Activated CD8-positive, alpha-beta T cell treated with anti-CD3 and anti-CD28 coated beads for 36 hours (primary cell): ENCODE measurements at places on chromosomes 1 and 21. TPM values are rescaled to one million over a fixed set of nuclear protein-coding genes. Genes with fewer than 3 reads are reported as not detected.

The S100B gene
- 3.0 TPM for total RNA-seq

GRCh38 chr1:14726606-14727005 lies 128.1 kb downstream of the KAZN start:
- no peak overlapping the region for H3K27ac ChIP-seq
- DNase-seq, result no peak
- no peak overlapping the region for H3K4me3 ChIP-seq
- H3K36me3 ChIP-seq, result no peaks in the 10 kb centered on the region
- H3K27me3 ChIP-seq, result peaks cover 1% of the 10 kb centered on the region

The DVL1 gene
- 39.2 TPM for total RNA-seq

- no peaks in the 10 kb centered on the region for H3K27me3 ChIP-seq
- no peak overlapping the region for H3K4me3 ChIP-seq
- H3K27ac ChIP-seq, result no peak overlapping the region
- DNase-seq, result peak; percentile 0
- no peaks in the 10 kb centered on the region for H3K36me3 ChIP-seq
These were observed 13.5 kb downstream of the COL6A1 start for GRCh38 chr21:45994759-45995685.

GRCh38 chr1:45444609-45445131 lies 46.3 kb downstream of the TESK2 start:
- no peaks in the 10 kb centered on the region for H3K4me1 ChIP-seq
- H3K4me3 ChIP-seq, result no peak overlapping the region

DNA sequence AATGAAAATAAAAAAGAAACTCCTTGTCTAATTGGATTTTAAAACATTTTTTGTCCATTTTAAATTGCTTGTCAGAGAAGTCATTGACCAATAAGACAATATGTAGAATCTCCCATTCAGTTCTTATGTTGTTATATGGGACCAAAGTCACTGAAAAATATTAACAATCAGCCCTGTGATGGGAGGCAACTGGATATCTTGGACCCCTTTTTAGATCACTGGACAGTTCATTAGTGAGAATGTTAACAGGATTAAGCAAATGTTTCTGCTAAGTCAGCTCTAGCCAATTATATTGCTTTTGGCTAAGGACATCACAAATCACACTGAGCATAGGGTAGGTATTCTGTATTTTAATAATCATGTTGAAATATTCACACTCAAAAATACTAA lies 609.1 kb upstream of the USP24 start:
- H3K36me3 ChIP-seq, result no peaks in the 10 kb centered on the region
- H3K27me3 ChIP-seq, result peaks cover 2% of the 10 kb centered on the region
- no peak overlapping the region for H3K27ac ChIP-seq

- H3K27ac ChIP-seq, result no peak overlapping the region
- H3K4me1 ChIP-seq, result no peaks in the 10 kb centered on the region
- no peaks in the 10 kb centered on the region for H3K36me3 ChIP-seq
- H3K27me3 ChIP-seq, result no peaks in the 10 kb centered on the region
These were observed 269.4 kb downstream of the LRRC7 start for GRCh38 chr1:69836971-69837636.

The EDN2 gene
- total RNA-seq, result not detected

DNA sequence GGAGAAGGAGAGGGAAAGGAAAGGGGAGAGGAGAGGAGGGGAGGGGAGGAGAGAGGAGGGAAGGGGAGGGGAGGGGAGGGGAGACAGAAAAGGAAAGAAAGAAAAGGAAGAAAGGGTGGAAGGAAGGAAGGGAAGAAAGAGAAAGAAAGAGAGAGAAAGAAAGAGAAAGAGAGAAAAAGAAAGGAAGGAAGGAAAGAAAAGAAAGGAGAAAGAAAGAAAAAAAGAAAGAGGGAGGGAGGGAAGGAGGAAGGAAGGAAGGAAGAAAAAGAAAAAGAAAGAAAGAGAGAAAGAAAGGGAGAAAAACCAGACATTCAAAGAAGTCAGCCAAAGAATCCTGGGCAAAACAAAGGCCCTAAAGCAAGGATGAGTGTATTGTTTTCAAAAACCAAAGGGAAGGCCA lies 125.7 kb upstream of the SPATA6 start:
- DNase-seq, result no peak
- H3K36me3 ChIP-seq, result no peaks in the 10 kb centered on the region
- H3K4me3 ChIP-seq, result no peak overlapping the region
- H3K4me1 ChIP-seq, result no peaks in the 10 kb centered on the region
- peaks cover 2% of the 10 kb centered on the region for H3K27me3 ChIP-seq
- H3K27ac ChIP-seq, result no peak overlapping the region

DNA sequence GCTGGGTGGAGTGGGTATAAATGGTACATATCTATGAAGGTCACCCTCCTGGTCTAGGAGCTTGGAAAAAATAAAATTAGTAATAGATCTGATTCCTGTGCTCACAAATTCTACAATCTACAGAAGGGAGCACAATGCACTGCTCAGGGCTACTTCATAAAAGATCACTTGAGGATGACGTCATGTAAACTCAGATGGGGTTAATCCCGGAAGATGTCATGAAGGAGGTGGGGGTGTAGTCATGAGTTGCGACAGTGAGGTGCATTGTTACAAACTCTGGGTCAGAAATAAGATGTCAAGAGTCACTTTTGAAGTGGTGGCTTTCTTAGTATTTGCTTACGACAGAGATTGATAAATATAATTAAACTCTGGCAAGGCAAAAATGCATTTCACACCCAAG lies 68.2 kb downstream of the LHX9 start:
- H3K36me3 ChIP-seq, result no peaks in the 10 kb centered on the region
- peaks cover 7% of the 10 kb centered on the region for H3K27me3 ChIP-seq
- no peak overlapping the region for H3K27ac ChIP-seq
- DNase-seq, result no peak
- no peak overlapping the region for H3K4me3 ChIP-seq

GRCh38 chr1:29365906-29366670 lies 129.8 kb downstream of the PTPRU start:
- H3K4me3 ChIP-seq, result no peak overlapping the region
- no peaks in the 10 kb centered on the region for H3K36me3 ChIP-seq
- no peak for DNase-seq
- H3K4me1 ChIP-seq, result no peaks in the 10 kb centered on the region

DNA sequence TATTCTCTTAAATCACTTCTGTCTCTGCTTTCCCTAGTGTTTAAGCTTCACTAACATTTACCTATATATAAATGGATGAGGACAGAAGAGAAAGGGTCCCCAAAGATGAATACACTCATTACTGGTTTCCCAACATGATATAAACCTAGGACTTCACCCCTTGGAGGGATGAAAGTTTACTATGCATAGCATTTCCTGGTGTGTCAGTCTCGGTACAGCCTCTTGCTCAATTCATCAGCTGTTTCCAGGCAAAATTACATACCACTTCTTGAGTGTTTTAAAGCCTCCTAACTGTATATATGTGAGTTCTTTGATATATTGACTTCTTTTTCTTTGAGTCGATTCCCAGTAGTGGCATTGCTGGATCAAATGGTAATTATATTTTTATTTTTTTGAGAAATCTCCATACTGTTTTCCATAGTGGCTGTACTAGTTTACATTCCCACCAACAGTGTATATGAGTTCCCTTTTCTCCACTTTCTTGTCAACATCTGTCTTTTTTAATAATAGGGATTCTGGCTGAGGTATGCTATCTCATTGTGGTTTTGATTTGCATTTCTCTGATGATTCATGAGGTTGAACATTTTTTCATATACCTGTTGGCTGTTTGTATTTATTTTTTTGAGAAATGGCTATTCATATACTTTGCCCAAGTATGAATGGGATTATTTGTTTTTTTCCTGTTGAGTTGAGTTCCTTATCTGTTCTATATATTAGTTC lies 259.3 kb upstream of the CACYBP start:
- H3K4me1 ChIP-seq, result peaks cover 5% of the 10 kb centered on the region
- H3K27ac ChIP-seq, result no peak overlapping the region
- H3K4me3 ChIP-seq, result no peak overlapping the region
- H3K27me3 ChIP-seq, result no peaks in the 10 kb centered on the region
- no peak for DNase-seq
- no peaks in the 10 kb centered on the region for H3K36me3 ChIP-seq

GRCh38 chr1:222284466-222284865 lies 263.4 kb downstream of the HHIPL2 start:
- no peak for DNase-seq
- no peaks in the 10 kb centered on the region for H3K36me3 ChIP-seq
- no peak overlapping the region for H3K27ac ChIP-seq

GRCh38 chr1:244862354-244862698 lies 2.0 kb downstream of the HNRNPU start:
- H3K4me3 ChIP-seq, result peak overlapping the region; percentile 95
- H3K36me3 ChIP-seq, result peaks cover 60% of the 10 kb centered on the region
- peaks cover 53% of the 10 kb centered on the region for H3K4me1 ChIP-seq
- H3K27me3 ChIP-seq, result no peaks in the 10 kb centered on the region
- no peak for DNase-seq
- H3K27ac ChIP-seq, result peak overlapping the region; percentile 98

The C1orf210 gene
- total RNA-seq, result not detected

GRCh38 chr1:170085091-170085490 lies 10.6 kb upstream of the KIFAP3 start:
- peaks cover 5% of the 10 kb centered on the region for H3K27me3 ChIP-seq
- H3K4me3 ChIP-seq, result no peak overlapping the region
- H3K36me3 ChIP-seq, result no peaks in the 10 kb centered on the region
- no peak overlapping the region for H3K27ac ChIP-seq
- no peak for DNase-seq

The C1QA gene
- total RNA-seq, result not detected

- peaks cover 23% of the 10 kb centered on the region for H3K4me1 ChIP-seq
- H3K36me3 ChIP-seq, result peaks cover 1% of the 10 kb centered on the region
- no peak for DNase-seq
These were observed 41.9 kb downstream of the LUZP1 start for GRCh38 chr1:23126801-23127200.

GRCh38 chr1:26387447-26387846 lies 14.9 kb upstream of the ZNF683 start:
- H3K27ac ChIP-seq, result no peak overlapping the region
- no peak overlapping the region for H3K4me3 ChIP-seq
- DNase-seq, result peak; percentile 33
- no peaks in the 10 kb centered on the region for H3K27me3 ChIP-seq

The VASH2 gene
- 0.25 TPM for total RNA-seq

DNA sequence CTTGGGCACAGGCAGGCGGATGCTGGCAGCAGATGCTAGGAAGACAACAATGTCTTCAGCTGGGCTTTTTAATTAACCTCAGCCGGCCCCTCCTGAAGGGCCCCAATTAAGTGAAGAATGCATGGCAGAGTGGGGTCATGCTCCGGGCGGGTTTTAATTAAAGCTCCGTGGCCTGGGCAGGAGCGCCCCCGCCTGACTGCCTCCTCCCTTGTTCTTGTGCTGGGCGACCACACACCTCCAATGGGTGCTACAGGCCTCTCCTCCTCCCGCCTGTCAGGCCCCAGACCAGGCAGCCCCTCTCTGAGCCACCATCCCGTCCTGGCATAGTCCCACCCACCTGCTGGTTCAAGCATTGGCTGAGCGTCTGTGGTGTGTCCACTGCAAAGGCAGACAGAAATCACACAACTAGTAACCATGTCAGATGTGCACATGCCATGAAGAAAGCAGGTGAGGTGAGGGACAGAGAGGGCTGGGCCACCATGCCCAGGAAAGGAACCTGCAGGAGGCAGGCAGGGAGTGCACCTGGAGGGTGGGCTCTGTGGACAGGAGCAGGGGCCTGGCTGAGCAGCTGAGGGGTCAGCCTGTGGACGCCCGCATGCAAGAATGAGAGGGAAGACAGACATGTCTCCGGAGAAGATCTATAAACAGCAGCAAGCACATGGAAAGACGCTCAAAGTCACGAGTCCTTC lies 8.5 kb upstream of the ARF1 start:
- no peak overlapping the region for H3K27ac ChIP-seq
- H3K27me3 ChIP-seq, result no peaks in the 10 kb centered on the region
- H3K4me1 ChIP-seq, result peaks cover 3% of the 10 kb centered on the region
- H3K36me3 ChIP-seq, result no peaks in the 10 kb centered on the region
- peak; percentile 46 for DNase-seq
- no peak overlapping the region for H3K4me3 ChIP-seq

DNA sequence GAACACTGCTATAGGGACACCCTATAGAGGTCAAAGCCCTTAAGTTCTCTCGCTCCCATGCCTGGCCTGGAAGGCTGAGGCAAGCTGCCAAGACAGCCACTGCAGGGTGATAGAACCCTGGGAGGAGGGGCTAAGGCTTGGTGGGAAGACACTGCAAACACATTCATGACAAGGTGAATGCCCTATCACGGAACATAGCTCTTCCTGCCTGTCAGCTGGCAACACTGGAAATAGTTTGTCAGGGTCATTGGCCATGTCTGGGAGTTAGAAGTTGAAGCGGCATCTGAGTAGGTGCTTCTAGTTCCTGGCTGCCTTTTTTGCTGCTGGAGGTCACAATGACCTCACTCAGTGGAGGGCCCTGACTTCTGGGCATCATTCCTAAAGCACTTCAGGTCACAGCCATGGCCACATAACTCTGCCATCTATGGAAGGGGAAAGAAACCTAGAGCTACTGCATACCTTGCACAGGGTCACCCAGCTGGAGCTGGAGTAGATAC lies 4.2 kb downstream of the FABP3 start:
- peaks cover 6% of the 10 kb centered on the region for H3K4me1 ChIP-seq
- H3K4me3 ChIP-seq, result no peak overlapping the region
- no peak for DNase-seq
- peaks cover 15% of the 10 kb centered on the region for H3K36me3 ChIP-seq

GRCh38 chr1:21935393-21935804 lies 1.7 kb downstream of the HSPG2 start:
- H3K4me1 ChIP-seq, result peaks cover 19% of the 10 kb centered on the region
- no peak overlapping the region for H3K27ac ChIP-seq

The LTN1 gene
- 26.7 TPM for total RNA-seq

GRCh38 chr1:20386323-20387081 lies 95.8 kb downstream of the VWA5B1 start:
- no peak for DNase-seq
- no peak overlapping the region for H3K4me3 ChIP-seq
- H3K36me3 ChIP-seq, result no peaks in the 10 kb centered on the region
- peaks cover 46% of the 10 kb centered on the region for H3K27me3 ChIP-seq
- no peaks in the 10 kb centered on the region for H3K4me1 ChIP-seq
- no peak overlapping the region for H3K27ac ChIP-seq

The RHEX gene
- not detected for total RNA-seq

The ESRRG gene
- total RNA-seq, result not detected

The OLFML3 gene
- total RNA-seq, result 0.14 TPM

DNA sequence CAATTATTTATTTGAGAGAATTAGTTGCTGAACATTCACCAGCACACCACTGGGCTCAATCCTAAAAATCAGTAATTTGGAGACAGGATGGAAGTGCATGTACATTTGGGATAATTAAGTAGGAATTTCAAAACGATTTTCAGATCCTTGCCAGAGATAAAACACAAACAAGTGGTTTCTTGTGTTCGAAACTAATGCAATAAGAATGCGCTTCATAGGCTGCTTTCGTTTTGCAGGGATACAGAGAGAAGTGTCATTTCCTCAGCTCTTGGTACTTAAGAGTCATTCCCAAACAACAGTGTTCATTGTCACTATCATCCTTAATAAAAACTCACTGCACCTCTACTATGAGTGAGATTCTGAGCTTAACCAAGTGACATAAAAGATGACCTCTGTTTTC lies 20.6 kb upstream of the USP24 start:
- peaks cover 8% of the 10 kb centered on the region for H3K4me1 ChIP-seq
- DNase-seq, result no peak
- peaks cover 2% of the 10 kb centered on the region for H3K27me3 ChIP-seq
- no peak overlapping the region for H3K27ac ChIP-seq

The CDC7 gene
- 28.0 TPM for total RNA-seq
